ENCODE measurements at places on chromosomes 6 and 20.

- DNase-seq = no peak
These were observed 37.4 kb upstream of the HCRTR2 start for GRCh38 chr6:55136916-55137315.

- DNase-seq = no peak
These were observed 4.2 kb downstream of the DOP1A start for GRCh38 chr6:83071707-83072106.

- DNase-seq = no peak
These were observed 36.8 kb downstream of the SASH1 start for GRCh38 chr6:148379481-148379880.

DNA sequence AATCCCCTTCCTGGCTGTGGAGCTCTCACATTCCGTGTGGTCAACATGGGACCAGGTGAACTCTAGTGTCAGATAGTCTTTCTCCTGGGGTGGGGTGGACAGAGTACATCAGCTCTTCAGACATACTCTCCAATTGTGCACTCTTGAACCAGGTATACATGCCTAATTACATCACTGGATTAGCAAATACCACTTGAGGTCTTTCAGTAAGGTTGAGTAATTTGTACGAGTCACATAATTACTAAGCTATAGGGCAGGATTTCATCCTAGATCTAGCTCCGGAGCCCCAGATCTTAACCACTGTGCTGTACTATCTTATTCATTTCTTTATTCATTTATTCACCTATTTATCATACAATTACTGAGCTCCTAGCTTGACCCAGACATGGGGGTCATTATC is 821.3 kb downstream of the TFAP2A start:
- no peak for DNase-seq

DNA sequence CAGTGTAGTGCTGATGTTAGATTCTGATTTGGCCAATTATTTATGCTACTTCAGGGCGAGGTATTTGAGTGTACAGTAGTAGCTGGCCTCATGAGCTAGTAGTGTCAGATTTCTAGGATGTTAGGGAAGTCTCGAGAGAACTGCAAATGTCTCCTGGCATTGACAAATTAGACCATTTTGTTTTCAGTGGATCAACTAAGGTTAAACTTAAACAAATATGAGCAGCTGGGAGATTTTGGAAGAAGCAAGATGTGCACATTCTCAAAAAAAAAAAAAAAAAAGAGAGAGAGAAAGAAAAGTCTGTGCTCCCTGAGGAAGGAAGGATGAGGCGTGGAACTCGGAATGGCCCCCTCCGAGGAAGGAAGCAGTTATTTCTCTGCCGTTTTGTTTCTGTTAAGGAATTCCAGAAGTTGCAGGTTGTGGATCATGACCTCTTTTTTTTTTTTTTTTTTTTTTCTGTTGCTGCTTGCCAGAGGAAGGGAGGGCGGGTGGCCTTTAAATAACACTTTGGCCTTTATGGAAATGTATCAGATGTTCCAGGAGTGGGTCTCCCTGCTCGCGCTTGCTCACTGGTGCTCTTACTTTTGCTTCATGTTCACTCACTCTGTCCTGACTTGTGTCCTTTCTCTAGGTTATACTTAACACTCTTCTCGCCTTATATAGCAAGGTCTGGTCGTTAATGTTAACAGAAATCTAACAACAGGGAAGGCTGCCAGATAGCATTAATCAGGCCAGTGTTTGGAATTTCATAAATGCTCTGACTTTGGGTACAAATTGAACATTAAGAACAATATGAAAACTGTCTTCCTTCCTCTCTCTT is 124.4 kb downstream of the TCP11 start:
- no peak for DNase-seq

GRCh38 chr6:107827541-107827940 is 3.4 kb upstream of the SCML4 start:
- no peak for DNase-seq

DNA sequence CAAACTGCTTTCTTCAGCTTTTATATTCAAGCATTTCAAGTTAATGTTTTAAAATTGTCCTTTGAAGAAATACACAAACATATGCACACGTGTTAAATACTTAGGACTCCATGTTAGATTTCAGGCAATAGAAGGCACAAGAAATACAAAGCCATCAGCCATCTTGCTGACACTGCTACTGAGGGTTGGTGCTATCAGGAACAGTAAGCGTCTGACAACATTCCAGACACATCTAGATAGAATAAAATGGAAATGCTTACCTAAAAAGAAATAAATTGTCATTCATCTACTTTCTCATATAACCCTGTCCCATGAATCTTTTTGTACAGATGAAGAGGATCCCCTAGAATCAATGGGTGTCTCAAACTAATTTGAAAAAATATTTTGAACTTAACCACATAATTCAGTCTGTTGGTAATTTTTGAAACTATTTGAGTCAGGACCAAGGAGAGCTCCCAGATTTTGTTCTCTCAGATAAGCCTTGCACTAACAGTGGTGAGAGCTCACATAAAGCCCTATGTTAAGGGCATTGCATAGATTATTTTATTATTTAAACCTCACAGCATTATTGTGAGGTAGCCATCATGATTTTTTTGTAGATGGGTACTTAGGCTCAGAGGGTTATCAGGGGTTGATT is 631.1 kb upstream of the POU3F2 start:
- peak; percentile 20 for DNase-seq

Measured in hematopoietic multipotent progenitor cell treated with erythropoietin and hydrocortisone succinate and interleukin-3 and kit ligand, for 6 days (in vitro differentiated cells).